ENCODE measurements at places on chromosomes 13 and 19. TPM values are rescaled to one million over a fixed set of nuclear protein-coding genes. Genes with fewer than 3 reads are reported as not detected.

Gene C1QTNF9B
- total RNA-seq: not detected

- no peaks in the 10 kb centered on the region for H3K27me3 ChIP-seq
- H3K27ac ChIP-seq: no peak overlapping the region
- H3K4me3 ChIP-seq: no peak overlapping the region
- H3K4me1 ChIP-seq: peaks cover 54% of the 10 kb centered on the region
Measured at GRCh38 chr13:48040896-48041295, 3.4 kb downstream of the NUDT15 start.

DNA sequence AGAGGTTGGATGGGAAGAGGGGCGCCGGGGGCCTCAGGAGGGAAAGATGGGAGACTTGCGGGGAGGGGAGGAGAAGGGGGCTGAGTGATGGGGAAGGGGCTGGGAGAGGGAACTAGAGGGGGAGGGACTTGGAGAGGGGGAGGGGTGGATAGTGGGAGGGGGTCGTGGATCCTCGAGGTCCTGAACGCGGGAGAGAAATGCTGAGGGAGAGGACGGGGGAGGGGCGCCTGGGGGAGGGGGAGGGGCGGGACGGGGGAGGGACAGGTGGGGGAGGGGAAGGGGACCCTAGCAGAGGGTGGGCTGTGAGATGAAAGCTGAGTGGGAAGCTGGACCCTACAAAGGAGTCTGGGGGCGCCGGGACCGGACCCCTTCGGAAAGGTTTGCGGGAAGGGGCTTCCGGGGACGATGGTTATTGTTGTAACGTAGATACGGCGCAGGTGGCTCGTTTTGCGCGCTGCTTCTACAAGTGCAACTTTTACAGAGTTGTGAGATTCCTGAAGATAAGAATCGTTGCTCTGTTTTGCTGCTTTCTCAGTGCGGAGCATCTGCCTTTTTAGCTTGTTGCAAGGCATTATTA is 418 bp downstream of the ZNF444 start:
- H3K36me3 ChIP-seq: no peaks in the 10 kb centered on the region
- H3K4me3 ChIP-seq: peak overlapping the region; percentile 82
- H3K4me1 ChIP-seq: peaks cover 40% of the 10 kb centered on the region
- H3K27me3 ChIP-seq: no peaks in the 10 kb centered on the region
- H3K27ac ChIP-seq: peak overlapping the region; percentile 87

- no peak overlapping the region for H3K4me3 ChIP-seq
- no peaks in the 10 kb centered on the region for H3K27me3 ChIP-seq
- peak; percentile 79 for DNase-seq
Measured at GRCh38 chr19:49331616-49332055, 3.6 kb upstream of the CD37 start.

Gene CCNE1
- total RNA-seq: 38.7 TPM

DNA sequence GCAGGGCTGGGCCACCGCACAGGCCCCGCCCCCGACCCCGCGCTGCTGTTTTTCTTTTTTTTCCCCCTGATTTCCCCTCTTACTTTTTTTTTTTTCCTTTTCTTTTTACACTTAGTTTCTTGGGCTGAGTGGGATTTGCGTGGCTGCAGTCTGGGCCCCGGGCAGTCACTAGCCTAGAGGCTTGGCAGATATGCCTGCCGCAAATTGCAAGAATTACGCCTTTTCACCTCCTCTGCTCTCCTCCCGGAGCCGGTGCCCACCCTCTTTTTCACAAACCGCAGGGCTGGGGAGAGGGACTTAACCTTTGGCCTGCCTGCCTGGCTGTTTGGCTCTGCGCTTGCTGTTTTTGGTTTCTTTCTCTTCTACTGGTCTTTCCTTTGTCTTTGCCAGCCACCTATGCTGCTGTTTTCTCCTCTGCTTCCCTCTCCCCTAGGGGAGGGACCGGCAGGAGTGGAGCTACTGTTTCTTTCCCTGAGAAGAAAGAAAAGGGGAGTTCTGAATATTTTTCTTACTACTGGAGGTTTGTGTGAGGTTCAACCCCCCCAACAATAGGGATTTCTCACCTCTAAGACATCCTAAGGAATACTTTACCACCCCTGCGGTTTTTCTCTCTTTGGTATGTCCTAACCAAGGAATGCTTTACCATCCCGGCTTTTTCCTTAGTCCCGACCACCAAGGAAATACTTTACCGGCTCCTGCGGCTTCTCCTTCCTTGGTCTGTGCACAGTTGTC is 11.0 kb downstream of the ZNF552 start:
- peaks cover 29% of the 10 kb centered on the region for H3K4me1 ChIP-seq
- peak; percentile 35 for DNase-seq
- H3K27ac ChIP-seq: peak overlapping the region; percentile 77
- H3K4me3 ChIP-seq: peak overlapping the region; percentile 71

Gene RGL3
- not detected for total RNA-seq

GRCh38 chr13:33743438-33744368 is 74.2 kb upstream of the RFC3 start:
- DNase-seq: no peak
- H3K27ac ChIP-seq: peak overlapping the region; percentile 44
- no peak overlapping the region for H3K4me3 ChIP-seq
- peaks cover 15% of the 10 kb centered on the region for H3K4me1 ChIP-seq
- H3K27me3 ChIP-seq: no peaks in the 10 kb centered on the region
- H3K36me3 ChIP-seq: no peaks in the 10 kb centered on the region

GRCh38 chr19:5927441-5927821 is 13.4 kb downstream of the CAPS start:
- no peak overlapping the region for H3K27ac ChIP-seq
- DNase-seq: no peak
- H3K36me3 ChIP-seq: peaks cover 54% of the 10 kb centered on the region

Gene LRP3
- not detected for total RNA-seq

Gene PGLYRP2
- total RNA-seq: not detected

- no peak overlapping the region for H3K4me3 ChIP-seq
- H3K27ac ChIP-seq: no peak overlapping the region
- no peak for DNase-seq
Measured at GRCh38 chr13:114025714-114026431, 52.0 kb upstream of the C13orf46 start.

Data from activated CD8-positive, alpha-beta T cell treated with anti-CD3 and anti-CD28 coated beads, Interleukin-2, amount 10 ng/mL, durations not matched to agents 7 days and 5 days (primary cell).